Subcutaneous adipose tissue (tissue), 4 donors: ENCODE measurements at places on chromosomes 6 and 20. TPM values are rescaled to one million over a fixed set of nuclear protein-coding genes. Genes with fewer than 3 reads are reported as not detected.

Gene SOD2
- 297 TPM for total RNA-seq

Gene DZANK1
- total RNA-seq: 2.2 TPM

Gene IRF4
- total RNA-seq: 8.4 TPM

Gene SIRPG
- total RNA-seq: not detected

Gene MUC22
- total RNA-seq: not detected

Gene PHACTR1
- total RNA-seq: 2.6 TPM

Gene GSTA3
- total RNA-seq: not detected

Gene WDR27
- total RNA-seq: 26.0 TPM

Gene PAX1
- not detected for total RNA-seq

Gene RPS10
- 1,387 TPM for total RNA-seq

Gene MAP7
- total RNA-seq: 4.7 TPM

Gene C6orf15
- not detected for total RNA-seq

Gene GPR6
- total RNA-seq: not detected

Gene SMLR1
- not detected for total RNA-seq

Gene ANKS1A
- total RNA-seq: 11.6 TPM
